ENCODE measurements at places on chromosomes 1 and 21.

DNA sequence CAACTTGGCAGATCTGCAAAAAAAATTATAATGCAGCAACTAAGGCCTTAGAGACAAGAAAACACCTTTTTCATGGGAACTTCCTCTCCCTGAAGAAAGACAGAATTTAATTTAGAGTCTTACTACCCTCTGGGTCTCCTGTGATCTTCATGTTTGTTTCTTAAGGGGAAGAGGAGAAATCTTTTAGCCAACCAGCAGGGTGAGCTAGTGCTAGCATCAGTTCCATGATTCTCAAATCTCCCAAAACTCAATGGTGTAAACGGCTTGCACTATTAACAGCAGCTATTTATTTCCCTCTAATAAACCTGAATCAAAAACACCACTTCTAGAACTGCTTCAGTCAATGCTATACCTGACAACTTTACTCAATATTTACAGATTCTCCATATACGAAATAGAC is 3.8 kb downstream of the ZNF644 start:
- DNase-seq = no peak

DNA sequence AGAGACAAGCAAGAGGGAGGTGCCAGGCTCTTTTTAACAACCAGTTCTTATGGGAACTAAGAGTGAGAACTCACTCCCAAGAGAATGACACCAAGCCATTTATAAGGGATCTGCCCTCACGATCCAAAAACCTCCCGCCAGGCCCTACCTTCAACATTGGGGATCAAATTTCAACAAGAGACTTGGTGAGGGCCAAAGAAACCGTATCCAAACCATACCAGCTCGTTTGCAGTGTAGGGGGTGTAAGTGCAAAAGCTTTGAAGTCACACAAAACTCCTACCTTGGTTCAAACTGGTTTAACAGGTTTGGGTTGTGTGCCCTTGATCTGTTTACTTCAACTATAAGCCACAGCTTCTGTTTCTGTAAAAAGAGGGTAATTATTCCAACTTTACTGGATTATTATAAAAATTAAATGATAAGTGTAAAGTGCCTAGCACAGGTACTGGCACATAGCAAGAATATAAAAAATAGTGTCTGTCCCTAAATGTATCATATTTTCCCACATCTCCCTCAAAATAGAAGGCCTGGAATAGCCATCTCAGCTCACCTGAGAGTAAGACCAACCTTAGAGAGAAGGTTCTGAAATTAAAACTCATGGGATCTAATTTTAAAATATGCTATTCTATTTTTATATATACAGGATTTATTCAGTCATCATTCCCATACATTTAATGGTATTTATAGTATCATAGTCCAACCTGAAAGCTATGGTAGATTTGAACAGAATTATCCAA is 7.0 kb upstream of the USP25 start:
- no peak for DNase-seq

DNA sequence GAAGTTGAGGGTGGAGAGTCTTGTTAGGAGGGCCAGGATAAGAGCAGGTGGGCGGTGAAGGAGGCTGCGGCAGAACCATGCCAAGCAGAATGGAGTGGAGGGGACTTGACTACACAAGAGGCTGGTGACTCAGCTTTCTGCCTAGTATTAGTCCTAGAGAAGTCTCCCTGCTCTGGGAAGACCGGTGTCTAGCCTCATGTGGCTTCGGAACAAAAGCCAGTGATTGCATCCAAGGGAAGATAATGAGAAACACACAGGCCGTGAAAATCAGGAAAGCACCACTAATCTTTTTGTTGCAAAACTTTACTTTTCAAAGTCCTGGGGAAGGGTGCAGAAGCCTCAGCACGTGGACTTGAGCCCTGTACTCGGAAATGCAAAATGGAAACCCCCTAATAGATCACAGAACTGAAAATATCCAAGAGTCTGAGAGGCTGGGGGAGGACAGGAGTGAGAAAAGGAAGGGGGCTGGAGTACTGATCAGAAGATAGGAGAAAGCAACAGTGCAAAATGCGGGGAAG is 31.4 kb downstream of the DDR2 start:
- DNase-seq = peak; percentile 94

DNA sequence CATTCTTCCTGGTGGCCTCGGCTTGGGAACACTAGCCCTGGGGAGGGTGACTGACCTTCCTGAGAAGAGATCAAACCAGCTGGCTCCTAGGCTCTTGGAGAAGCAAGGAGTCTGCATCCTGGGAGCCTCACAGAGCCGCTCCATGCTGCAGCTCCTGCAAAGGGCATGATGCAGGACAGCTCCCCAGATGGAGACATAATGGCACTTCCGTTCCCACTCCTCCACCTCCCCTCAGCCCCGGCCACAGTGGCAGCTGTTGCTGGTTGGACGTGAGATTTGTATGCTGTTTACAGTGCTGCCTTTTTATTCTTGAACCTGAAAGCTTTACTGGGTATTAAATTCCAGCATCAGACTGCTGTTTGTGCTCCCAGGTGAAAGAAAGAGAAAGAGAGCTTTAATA is 83.7 kb upstream of the CTTNBP2NL start:
- DNase-seq = no peak

DNA sequence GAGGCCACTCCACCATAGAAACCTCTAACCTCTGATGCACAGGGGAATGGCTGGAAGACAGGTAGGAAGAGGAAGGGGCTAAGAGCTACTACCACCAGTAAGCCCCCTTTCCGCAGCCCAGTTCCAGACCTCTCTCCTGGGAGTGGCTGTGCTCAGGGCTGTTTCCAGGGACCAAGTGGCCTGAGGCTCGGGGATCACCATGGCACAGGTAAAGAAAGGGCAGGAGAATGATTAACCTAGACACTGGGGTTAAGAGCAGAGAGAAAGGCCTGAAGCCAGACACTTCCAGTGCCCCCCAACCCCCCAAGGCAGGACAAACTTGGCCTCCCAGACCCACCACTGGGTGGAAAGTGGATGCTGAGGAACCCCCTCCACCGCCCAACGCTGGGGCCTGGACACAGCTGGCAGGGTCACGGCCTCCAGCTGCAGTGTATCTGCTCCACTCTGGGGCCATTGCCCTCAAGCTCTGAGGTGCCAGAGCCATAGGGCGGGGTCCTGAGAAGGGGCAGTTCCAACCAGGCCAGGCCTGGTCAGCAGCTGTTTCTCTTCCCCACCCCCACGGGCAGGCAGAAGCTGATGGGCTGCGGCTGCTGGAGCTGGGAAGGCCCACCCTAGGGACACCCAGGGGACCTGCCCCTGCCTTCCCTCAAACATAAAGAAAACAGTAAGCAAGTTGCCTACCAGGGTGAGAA is 2.6 kb downstream of the TAGLN2 start:
- DNase-seq = no peak

GRCh38 chr1:31666263-31666963 is 21.7 kb upstream of the PEF1 start:
- DNase-seq = peak; percentile 41

- DNase-seq = no peak
Observed at GRCh38 chr1:59453297-59453968, 156.5 kb downstream of the FGGY start.

GRCh38 chr1:154474802-154475201 is 27.2 kb upstream of the TDRD10 start:
- peak; percentile 91 for DNase-seq

DNA sequence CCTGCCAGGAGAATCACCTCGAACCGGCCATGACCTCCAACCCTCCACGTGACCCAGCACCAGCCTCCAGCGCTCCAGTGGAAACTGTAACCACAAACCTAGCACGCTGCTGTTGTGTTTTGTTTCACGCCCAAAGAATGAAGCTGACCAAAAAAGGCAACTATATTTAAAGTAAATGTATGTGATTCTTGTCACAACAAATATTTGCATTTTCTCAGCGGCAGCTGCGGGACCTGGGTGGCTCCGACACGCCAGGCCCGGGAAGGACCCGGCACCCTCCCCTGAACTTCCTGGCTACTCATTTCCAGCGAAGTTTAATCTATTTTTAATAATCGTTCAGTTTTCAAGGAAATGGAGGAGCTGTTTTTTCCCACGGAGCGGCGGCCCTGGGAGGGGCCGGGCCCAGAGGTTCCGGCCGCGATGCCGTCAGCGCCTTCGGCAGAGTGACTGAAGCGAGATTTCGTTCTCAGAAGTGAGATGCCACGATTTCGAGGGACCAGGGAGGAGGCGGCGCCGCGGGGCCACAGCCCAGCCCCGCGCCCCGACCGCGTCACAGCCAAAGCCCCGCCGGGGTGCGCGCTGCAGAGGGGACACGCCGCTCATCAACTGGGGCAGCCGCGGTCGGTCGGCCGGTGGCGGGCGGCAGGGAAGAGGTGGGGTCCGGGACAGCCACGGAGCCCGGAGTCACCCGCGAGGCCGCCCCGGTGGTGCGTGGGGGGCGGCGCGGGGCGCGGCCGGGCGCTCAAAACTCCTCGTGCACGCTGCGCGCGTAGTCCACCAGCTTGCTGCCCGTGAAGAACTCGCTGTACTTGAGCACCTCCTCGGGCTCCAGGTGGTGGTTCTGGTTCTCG is 3.0 kb upstream of the TNFRSF4 start:
- no peak for DNase-seq

DNA sequence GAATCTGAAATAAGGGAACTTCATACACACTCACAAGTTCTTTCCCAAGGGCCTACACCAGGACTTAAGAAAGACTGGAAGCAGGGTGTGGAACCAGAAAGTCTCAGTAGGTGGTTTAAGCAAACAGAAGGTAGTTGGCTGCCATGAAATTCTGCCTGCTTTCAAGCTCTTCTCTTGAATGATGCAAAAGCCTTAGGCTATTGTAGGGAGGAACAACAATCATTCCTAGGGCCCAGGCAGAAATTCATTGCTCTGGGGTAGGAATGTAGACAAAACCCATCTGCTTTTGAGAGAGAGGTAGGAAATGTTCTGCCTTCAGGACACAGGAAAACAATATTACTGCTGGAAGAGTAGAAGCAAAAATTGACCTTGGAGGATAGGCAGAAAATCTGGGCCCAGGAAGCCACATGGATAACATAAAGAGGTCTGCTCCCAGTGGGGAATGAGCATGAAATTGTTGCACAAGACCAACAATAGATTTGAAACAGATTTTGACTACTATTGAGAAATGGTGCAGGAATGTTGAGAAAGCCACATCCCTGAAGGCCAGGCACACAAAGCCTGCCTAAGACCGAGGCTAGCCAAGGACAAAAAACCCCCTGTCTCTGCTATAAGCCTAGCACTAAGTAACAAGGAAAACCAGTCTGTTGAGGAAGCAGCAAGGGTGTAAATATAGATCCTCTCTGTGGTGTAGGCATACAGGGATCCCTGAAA is 22.7 kb upstream of the SFT2D2 start:
- peak; percentile 58 for DNase-seq

DNA sequence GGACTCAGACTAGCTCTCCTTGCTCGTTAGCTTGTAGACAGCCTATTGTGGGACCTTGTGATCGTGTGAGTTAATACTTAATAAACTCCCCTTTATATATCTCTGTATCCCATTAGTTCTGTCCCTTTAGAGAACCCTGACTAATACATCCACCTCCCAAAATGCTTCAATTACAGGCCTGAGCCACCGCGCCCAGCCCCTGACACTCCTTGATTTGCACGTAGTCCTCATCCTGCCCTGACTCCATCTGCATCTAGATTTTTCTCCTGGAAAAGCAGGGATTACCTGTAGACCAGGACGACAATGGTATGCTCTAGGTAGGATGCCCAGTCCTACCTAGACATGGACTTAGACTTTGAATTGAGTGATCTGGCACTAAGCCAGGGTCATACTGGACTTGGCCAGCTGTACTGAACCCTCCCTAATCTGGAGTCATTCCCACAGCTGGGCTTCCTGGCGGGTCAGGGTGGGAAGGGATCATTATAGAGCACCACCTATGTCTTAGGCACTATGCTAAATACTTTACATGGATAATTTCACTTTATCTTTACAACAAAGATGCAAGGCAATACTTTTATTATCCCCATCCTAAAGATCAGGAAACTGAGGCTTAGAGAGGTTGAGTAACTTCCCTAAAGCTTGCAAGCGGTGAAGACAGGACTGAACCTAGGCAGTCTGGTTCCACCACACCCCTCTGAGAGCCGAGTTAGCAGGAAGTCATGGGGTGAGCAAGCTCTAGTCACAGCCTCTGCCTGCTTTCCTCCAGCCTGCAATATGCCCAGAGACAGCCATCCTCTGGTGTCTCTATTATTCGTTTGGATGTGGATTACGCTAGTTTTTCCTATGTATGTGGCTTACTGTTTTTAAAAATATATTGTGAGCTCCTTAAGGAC is 89.4 kb downstream of the DTL start:
- DNase-seq = no peak

DNA sequence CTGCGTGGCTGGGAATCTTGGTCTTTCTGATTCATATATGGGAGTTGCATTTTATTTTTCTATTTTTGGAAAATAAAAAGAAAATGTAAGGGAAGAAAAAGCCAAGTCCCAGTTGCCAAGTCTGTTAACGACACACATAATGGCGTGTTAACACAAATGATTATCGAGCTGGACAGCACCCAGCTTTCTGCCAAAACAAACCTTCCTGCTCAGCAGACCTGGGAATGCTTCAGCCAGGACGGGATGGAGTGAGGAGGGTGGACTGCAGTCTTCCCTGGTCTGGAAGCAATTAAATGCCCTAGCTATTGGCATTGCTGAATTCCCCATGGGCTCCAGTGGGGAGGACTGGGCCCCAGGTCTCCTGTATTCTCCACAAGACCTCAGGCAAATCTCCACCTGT is 184.2 kb upstream of the USP24 start:
- no peak for DNase-seq

- DNase-seq = no peak
Observed at GRCh38 chr1:13775916-13776315, 75.9 kb downstream of the PRDM2 start.

- DNase-seq = no peak
Observed at GRCh38 chr21:42500736-42501135, 4.7 kb upstream of the RSPH1 start.

GRCh38 chr1:63615768-63616420 is 22.7 kb downstream of the PGM1 start:
- peak; percentile 31 for DNase-seq

DNA sequence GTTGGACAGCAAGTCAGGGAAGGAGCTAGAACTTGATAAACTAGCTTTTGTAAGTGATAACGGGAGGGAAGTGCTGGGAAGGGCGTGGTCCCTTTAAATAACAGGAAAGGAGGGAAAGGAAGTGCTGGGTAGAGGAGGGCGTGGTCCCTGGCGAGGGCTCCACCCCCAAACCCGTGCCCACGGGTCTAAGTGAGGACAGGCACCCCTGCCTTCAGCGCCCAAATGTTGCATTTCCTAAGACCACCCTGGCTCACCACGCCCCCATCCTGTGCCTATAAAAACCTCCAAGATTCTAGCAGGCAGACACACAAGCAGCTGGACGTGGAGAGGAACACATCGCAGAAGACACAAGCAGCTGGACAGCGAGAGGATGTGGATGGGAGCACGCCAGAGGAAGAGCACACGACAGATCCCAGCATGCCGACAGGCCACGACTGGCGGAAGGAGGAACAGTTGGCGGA is 58.5 kb downstream of the PALMD start:
- DNase-seq = no peak

GRCh38 chr1:198623752-198624647 is 14.8 kb upstream of the PTPRC start:
- peak; percentile 81 for DNase-seq

DNA sequence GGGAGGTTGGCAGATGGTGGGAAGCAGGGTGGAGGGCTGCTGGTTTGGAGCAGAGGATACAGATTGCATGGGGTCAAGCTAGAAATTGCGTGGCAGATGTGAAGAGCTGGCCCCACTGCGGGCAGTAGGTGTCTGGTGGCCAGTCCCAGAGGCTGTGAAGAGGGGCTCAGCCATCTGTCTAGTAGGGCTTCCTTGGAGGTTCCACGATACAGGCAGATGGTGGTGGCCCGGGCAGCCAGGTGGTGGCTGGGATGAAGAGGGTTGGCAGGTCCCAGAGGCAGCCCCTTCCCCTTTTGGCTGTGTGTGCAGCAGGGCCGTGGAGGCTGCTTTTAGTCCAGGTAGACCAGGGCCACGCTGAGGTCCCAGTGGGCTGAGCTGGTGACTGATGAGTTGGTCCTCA is 16.6 kb downstream of the PSEN2 start:
- DNase-seq = no peak

- DNase-seq = peak; percentile 74
Observed at GRCh38 chr1:150507912-150508864, at the start of gene ECM1. ECM1 (plus strand) TSS chr1:150508109; CDS start chr1:150508210, 101 bp downstream.
